GM10248 (cell line): ENCODE measurements at places on chromosomes 6 and 20.

- no peak for DNase-seq
Measured at GRCh38 chr20:51021067-51022025, 1.6 kb downstream of the KCNG1 start.

- peak; percentile 91 for DNase-seq
Measured at GRCh38 chr20:381581-382290, 1.2 kb downstream of the TRIB3 start.

- DNase-seq, result no peak
Measured at GRCh38 chr6:30740540-30740870, 2.0 kb downstream of the FLOT1 start.

DNA sequence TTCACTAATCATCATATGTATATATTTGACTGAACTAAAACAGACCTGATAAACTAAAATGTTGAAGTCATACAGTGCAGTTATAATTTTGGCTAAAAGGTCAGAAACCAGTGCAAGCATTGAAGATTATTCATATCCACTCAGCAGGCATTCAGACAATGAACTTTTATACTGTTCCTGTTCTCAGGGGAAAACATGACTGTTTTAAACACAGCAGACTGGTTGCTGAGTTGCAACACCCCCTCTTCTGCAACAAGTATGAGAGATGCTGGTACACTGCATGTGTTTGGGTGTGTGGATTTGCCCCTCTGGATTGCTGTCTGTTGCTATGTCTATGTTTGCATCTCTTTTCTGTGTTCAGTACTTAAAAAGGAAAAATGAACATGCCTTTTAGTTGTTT, 206.8 kb downstream of the EYA4 start:
- no peak for DNase-seq

- no peak for DNase-seq
Measured at GRCh38 chr20:63554361-63555278, 661 bp downstream of the FNDC11 start.

DNA sequence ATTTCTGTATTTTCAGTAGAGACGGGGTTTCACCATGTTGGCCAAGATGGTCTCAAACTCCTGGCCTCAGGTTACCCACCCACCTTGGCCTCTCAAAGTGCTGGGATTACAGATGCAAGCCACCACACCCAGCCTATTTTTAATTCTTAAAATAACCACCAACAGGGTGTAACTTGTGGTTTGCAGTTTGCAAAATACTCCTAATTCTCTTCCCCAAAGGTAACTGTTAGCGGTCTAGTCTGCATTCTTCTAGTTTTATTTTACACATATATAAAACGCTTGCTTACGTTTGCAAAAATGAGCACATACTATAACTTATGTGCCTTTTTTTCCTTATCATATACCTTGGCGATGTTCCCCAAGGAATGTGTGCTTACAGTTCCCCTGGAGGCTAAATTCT, 25.6 kb upstream of the CHMP4B start:
- DNase-seq, result no peak

- DNase-seq, result no peak
Measured at GRCh38 chr6:27040244-27041042, 207.1 kb upstream of the PRSS16 start.

DNA sequence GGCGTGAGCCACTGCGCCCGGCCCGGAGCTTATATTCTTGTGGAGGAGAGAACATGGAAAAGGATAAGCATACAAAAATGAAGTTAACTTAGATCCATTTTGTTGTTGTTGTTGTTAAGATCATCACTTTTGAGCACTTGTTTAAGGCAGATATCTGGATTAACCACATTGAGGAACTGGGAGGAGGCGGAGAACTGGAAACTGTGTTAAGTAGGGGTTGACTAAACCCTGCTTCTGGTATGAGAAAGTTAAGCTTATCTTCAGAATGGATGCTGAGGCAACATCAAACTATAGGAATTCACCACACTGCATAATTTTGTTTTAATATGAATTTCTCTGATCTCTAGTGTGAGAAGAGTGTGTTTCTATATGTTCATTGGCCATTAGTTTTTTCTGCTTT, 57.6 kb downstream of the GCNT2 start:
- DNase-seq, result no peak

DNA sequence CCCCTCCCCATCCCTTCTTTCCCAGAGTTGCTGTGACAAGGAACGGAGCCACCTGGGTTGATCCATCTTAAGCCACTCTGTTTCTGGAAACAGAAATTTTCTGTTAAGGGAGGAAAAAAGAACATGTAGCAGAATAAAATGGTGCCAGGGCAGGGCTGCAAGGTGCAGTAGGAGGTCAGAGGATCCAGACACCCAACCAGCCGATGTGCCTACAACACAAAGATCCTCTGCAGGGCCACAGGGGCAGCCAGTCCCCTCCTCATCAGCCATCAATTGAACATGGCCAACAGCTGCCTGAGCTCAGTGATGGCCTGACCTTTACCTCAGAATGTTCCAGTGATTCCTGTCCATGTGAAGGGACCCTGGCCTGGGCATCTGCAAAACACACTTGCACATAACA, 11.9 kb downstream of the MDFI start:
- no peak for DNase-seq

GRCh38 chr6:132734694-132735236, 20.9 kb upstream of the VNN1 start:
- DNase-seq, result no peak

GRCh38 chr20:58649288-58650180, 1.5 kb upstream of the STX16 start:
- DNase-seq, result no peak

GRCh38 chr6:170108890-170109587, 181.8 kb downstream of the DLL1 start:
- DNase-seq, result no peak

GRCh38 chr6:29633534-29633905, 537 bp upstream of the GABBR1 start:
- DNase-seq, result no peak

- DNase-seq, result no peak
Measured at GRCh38 chr6:40506954-40507353, 80.2 kb downstream of the LRFN2 start.

DNA sequence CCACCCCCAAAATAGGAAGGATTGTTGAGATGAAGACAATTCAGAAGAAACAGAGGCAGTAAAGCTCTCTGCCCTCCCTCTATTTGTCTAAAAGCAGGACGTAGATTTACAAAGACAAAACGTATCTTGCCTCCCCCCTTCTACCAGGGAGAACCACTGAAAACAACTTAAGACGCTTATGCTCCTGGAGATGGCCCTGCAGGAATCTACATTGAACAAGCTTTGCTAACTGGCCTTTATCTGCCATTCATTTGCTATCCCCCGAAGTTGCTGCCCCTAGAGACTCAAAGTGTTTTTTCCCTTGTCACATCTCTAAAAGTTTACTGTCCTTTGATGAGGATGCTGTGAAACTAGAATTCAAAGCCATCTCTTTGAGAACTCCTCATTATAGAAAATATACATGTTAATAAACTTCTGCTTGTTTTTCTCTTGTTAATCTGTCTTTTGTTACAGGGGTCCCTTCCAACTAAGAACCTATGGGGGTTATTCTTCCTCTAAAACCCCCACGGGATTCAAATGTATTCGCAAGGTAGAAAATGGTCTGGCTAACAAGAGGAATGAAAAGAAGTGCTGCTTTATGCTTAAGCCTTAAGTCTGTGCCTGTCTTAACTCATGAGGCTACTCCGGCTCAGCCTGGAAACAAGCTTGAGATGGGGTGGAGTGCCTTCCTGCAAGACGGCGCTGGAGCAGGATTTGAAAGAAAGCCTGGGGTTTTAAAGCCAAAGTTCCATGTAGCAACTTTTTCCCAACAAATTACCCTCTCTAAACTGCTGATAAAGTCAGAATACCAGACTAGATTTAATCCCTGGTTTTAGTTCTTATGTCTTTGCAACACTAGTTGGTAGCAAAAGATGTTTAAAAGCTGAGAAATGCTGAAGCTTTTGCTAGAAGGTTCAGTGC, 88.0 kb downstream of the CLIC5 start:
- no peak for DNase-seq

DNA sequence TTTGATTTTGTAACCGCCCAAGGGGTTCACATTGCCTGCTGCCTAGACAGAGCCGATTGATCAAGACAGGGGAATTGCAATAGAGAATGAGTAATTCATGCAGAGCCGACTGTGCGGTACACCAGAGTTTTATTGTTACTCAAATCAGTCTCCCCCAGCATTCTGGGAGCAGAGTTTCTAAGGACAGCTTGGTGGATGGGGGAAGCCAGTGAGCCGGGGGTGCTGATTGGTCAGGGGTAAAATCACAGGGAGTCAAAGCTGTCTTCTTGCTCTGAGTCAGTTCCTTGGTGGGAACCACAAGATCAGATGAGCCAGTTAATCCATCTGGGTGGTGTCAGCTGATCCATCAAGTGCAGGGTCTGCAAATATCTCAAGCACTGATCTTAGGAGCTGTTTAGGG, 60.0 kb upstream of the EZR start:
- DNase-seq, result no peak

GRCh38 chr6:35611240-35611639, 77.5 kb downstream of the FKBP5 start:
- DNase-seq, result no peak

DNA sequence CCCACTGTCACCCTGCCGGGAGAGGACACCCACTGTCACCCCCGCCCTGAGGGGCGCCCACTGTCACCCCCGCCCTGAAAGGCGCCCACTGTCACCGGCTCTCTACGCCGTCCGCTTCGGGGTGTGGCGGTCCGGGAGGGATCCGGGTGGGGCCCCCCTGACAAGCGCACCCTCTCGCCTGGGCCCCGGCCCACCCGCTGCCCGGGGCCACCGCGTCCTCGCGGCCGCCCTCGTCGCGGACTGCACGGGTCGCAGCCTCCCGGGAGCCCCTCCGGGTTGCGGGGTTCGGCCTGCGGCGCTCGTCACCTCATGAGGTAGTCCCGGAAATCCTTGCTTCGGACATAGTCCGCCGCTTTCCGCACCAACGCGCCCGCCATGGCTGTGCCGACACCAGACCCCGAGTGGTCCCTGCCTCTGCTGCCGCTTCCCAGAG, 224 bp downstream of the MPC1 start:
- DNase-seq, result no peak

DNA sequence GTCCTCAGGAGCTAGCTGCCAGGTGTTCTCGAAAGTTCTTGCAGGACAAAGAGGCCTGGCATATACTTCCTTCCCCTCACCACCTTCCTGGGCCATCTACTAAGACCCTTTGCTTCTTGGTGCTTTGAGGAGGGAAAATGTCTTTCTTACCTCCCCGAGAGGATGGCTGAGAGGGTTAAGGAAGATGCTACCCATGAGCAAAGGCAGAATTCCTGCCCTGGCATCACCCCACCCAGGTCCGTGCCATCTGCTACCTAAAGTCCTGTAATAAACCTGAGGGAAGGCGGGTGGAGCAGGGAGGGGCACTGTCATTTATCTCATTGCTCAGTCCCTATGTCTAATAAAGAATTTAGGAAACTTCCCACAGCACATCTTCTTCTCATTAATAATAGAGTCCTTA, 16.2 kb downstream of the GFOD1 start:
- DNase-seq, result no peak

- DNase-seq, result peak; percentile 99
Measured at GRCh38 chr20:62065674-62066338, at the start of gene TAF4. TAF4 (minus strand) TSS chr20:62065881; CDS start chr20:62065810, 71 bp downstream.

DNA sequence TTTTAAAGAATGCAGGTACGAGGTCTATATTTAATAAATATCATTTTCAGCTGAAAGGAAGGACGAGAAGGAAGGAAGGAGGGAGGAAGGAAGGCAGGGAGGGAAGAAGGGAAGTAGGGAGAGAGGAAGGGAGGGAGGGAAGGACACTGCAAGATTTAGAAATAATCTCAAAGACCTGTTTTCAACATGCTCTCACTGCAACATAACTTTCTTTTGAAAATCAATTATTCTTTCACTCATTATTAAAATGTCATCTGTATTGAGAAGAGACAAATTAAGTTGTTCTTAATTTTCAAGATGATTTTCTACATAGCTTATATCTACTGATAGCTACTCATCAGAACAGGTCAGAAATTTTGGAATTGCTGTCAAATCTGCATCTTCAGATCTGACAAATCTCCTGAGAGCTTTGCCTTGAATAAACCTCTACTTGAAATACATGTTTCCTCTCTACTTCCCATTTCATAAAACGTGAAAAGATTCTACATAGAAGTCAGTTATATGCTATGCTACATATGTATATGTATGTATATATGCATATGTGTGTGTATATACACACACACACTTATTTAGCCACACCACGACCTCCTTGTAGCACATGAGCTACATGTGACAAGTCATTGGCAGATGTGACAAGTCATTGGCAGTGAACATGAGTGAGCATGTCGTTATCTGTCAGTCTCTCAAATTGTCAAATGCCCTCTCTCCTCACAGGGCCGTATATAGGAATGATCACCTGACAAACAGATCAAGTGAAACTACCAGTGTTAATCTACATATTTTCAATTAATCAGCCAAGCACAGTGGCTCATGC, 241.6 kb downstream of the LY86 start:
- no peak for DNase-seq

DNA sequence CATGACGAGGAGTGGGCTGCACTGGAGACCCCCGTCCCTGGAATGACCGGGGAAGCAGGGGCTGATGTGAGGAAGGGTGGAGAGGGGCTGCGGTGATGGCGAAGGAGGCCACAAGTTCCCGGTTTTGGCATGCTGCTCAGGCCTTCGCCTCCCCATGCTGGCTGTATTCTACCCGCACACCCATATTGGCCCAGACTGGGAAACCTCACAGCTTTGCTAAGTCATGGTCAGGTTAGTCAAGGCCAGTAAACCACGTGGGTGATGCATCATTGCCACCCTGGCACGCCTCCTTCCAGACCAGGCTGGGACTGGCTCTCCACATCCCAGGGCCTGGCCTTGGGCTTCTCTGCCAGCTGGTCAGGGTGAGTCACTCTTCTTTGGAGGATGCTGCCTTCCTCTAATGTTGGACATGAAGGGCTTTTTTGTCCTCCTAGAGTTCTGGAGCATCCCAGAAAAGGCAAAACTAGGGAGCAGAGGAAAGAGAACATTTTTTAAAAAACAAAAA, 53.8 kb downstream of the PCNA start:
- DNase-seq, result no peak

DNA sequence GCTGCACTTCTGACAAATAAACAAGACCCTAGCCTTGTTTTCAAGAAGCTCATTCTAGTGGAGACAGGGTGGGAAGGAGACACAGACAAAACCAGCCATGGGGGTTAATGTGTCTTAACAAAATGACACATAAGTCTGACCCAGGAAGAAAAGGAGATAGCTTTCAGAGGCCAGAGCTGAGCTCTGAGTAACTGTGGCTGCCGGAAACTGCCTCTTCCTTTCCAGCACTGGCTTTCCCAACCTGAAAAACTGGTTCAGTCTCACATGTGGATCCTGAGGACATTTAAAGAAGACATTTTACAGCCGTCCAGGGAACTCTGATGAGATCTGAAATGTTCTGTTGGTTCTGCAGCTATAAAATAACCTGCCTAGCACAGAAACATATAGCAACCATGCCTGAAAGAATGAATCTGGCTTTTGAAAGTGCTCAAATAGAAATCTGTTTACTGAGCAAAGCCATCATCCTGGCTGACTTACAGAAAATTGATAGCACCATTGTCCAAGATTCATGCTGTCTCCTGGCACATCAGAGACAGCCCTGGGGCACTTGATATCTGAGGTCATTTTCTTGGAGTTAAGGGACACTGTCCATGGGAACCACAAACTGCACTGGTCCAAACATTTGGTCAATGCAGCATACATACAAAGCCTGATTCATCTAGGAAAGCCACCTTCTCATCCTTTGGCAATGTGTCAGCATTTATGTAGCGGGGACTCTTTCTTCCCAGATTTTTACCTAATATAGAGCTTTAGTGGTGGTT, 83.2 kb upstream of the PAX1 start:
- DNase-seq, result no peak
